Epithelial cell of proximal tubule (primary cell): ENCODE measurements at places on chromosomes 1 and 21. TPM values are rescaled to one million over a fixed set of nuclear protein-coding genes. Genes with fewer than 3 reads are reported as not detected.

Gene PTGFRN
- 64.2 and 86.3 TPM in 2 replicates for total RNA-seq

DNA sequence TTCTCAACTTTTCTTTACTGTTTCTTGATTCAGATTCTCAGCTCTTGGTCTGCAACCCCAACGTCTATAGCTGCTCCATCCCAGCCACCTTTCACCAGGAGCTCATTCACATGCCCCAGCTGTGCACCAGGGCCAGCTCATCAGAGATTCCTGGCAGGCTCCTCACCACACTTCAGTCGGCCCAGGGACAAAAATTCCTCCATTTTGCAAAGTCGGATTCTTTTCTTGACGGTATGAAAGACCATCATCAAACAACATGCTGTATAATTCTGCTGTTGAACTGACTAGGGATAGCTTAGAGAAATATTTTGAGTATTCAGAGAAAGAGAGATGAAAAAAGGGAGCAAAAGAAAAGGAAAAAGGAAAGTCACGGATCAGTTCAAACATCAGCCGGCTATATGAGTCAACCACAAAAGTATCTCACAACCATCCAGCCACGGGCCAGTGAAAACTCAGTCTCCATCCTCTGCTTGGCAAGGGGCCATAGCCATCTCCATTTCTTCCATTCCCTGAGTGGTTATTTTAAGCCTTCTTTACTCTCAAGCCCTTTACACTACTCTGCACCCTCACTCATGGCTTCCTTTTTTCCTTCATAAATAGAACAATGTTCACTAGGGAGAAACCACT lies 14.1 kb downstream of the DNASE2B start:
- DNase-seq: no peak

Gene LRRC8B
- total RNA-seq: 5.0 and 12.2 TPM in 2 replicates

GRCh38 chr21:44874497-44875315 lies 1.2 kb upstream of the PTTG1IP start:
- DNase-seq: no peak

GRCh38 chr1:44321466-44321865 lies 33.6 kb downstream of the ERI3 start:
- DNase-seq: no peak

Gene BMP8B
- 0.58 and 1.9 TPM in 2 replicates for total RNA-seq

DNA sequence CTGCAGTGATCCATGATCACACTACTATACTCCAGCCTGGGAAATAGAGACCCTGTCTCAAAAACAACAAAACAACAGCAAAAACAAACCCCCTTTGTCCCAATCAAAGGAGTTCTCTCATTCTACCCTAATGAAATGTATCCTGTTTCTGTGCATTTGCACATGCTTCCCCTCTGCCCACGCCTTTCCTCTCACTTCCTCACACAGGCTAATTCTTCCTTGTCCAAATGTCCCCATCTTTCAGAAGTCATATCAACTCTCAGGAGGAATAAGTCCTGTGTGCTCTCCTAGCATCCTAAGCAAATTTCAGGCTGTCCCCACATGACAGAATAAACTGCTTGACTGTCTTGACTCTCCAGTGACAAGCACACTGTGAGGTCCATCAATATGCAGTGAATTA lies 8.1 kb upstream of the ATP1B1 start:
- no peak for DNase-seq

Gene PIGM
- 2.2 and 2.5 TPM in 2 replicates for total RNA-seq

Gene RPE65
- not detected in 2 replicates for total RNA-seq

GRCh38 chr1:236489710-236490377 lies 33.9 kb upstream of the LGALS8 start:
- DNase-seq: no peak

Gene PRR9
- 0.72 TPM in 1 of 2 replicates, not detected in the other for total RNA-seq

- DNase-seq: no peak
Measured at GRCh38 chr21:38039369-38039768, 123.1 kb upstream of the KCNJ6 start.

GRCh38 chr21:42687796-42688195 lies 34.4 kb downstream of the PDE9A start:
- no peak for DNase-seq

GRCh38 chr1:86542631-86543030 lies 4.2 kb upstream of the CLCA4 start:
- peak; percentile 42 for DNase-seq

DNA sequence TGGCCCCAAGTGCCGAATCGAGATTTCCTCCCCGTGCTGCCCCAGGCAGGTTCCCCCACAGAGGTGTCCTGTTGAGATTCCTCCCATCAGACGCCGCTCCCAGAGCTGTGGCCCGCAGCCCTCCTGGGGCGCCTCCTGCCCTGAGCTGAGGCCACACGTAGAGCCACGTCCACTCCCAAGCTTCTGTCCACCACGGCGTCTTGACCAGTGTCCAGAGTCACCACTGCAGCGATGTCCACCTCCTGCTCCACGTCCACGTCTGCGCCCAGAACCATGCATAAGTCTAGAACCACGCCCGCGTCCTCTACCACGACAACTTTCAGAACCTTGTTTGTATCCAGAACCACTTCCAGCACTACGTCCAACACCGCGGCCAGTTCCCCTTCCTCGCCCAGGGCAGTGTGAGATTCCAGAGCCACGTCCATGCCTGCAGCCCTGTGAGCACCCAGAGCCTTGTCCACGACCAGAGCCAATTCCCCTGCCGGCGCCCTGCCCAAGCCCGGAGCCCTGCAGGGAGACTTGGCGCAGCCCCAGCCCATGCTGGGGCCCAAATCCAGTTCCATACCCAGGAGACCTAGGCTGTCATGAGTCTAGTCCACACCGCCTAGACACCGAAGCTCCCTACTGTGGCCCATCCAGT lies 2.8 kb downstream of the KPRP start:
- DNase-seq: no peak

DNA sequence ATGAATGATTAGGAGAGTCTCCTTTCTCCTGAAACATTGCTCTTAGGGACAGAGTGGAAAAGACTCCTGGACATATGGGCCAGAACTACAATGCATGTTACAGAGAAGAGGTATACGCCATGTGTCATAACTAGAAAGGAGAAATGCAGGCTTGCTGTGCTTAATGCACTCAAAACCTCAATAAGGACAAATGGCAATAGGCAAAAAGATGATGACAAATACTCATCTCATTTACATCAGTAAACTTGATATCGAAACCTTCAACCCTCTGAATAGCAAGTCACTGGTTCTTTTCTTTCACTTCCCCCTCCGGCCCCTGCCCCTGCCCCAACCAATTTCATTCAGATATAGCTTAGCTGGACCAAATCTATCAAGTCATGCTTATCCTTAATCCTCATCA lies 1.9 kb upstream of the GPR88 start:
- no peak for DNase-seq

Gene DENND2D
- 8.1 and 14.8 TPM in 2 replicates for total RNA-seq

DNA sequence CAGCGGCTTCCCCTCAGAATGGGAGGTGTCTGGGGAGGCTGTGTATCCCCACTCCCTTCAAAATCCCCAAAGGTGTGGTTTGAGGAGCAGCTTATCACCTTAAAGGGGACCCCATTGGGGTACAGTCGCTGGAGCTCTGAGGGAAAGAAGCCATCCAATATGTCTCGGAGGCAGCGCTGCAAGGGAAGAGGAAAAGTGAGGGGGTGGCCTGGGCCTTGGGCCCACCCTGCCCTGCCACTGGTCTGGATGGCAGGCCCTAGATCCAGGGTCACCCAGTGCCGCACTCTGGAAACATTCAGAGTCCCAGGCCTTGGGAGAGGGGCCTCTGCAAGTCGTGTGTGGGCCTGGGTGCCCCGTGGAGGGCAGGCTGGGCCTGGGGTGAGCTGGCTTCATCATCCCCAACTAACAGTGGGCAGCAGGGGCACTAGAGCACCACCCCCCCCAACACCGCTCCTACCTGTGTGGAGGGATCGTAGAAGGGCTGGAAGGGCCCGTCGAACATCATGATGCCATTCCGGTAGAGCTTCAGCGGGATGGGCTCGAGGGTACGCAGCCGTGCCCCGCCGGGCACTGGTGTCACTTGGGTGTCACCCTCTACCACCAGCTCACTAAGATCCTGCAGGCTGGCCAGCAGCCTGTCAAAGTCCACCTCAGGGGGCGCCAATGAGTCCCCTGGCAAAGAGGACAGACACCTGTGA lies 5.6 kb downstream of the SH3BGRL3 start:
- DNase-seq: no peak

- no peak for DNase-seq
Measured at GRCh38 chr1:212614453-212615200, 6.1 kb downstream of the ATF3 start.

GRCh38 chr1:117886101-117886795 lies 43.2 kb downstream of the GDAP2 start:
- no peak for DNase-seq

- DNase-seq: no peak
Measured at GRCh38 chr1:7409278-7409677, 361.8 kb upstream of the VAMP3 start.

DNA sequence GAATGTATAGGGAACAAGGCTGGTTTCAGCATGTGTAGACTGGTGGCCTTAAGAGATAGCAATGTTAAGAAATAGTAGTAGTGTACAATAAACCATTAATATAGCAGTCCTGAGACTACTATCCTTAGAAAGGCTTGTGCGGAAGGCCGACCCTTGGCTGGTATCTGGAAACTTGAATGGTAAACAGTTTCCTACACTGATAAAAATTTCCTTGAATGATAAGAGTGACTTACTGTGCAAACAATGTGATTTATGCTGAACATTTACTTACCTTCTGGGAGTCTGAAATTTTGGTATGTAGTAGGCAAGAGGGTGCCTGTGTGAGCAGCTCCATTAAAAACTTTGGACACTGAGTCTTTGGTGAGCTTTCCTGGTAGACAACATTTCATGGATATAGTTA lies 44.7 kb downstream of the MAST2 start:
- DNase-seq: no peak

DNA sequence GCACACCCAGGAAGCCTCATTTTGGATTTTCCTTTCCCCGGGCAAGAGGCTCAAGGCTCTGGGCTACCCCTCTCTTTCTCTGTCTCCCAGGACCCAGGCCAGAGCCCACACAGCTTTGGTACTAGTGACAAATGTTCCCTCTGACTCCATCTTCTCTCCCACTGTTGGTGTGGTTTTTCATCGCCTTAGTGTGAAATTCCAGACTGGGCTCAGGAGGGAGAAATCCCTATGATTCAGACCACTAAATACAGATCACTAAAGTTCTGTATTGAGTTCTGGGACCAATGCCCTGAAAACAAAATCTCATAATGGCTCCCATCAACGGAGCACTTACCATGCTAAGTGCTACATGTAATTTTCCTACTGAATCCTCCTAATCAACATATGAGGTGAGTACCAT lies 26.1 kb downstream of the IQGAP3 start:
- DNase-seq: no peak

- DNase-seq: no peak
Measured at GRCh38 chr1:81990241-81990640, 189.5 kb downstream of the ADGRL2 start.

DNA sequence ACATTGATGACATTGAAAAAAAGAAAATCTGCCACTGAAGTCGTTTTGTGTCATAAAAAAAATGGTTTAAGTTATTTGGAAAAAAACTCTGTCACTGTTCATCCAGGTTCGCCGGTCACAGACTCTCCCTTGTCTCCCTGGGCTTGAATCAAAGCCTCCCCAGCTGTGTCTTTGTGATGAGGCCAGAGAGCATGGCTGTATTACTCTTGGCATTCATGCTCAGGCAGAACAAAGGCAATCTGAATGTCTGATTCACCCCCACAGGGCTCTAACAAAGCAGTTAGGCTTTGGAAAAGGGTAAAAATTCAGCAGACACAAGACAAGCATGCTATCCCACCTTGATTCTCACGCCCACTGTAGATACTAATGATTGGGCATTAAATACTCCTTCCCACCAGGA lies 304.3 kb upstream of the PLD5 start:
- DNase-seq: no peak

Gene HSD3B2
- not detected in 2 replicates for total RNA-seq

DNA sequence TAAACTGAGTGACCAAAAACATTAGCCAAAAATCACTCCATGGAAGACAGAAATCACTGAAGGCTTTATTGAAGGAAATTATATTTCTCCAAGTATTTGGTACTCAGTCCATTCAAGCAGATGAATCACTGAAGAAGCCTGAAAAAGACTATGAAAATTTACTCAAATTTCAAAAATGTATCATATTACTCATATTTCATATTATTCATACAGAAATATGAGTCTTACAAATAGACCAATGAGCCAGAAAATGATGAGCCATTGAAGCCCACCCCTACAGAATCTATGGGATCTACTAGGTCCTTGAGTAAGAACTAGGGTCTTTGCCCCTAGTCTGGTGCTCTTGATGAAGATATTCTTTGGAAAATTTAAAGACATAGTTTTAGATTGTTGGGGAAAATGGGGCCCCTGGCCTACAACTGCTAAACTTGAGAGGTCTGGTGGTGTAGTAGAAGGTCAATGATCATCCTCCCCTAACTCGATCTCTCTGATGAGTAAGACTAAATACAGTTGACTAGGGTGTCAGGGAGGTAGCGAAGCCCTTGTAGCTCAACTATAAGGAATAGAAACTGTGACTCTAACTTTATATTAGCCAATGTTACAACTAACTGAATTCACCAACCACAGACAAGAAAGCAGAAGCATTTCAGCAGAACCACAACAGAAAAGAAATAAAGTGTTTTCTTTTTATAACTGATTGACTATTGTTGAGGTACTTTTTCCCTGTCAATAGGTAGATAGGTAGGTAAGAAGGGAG lies 81.0 kb downstream of the NOTCH2 start:
- no peak for DNase-seq
